ENCODE measurements at places on chromosomes 1 and 21.

DNA sequence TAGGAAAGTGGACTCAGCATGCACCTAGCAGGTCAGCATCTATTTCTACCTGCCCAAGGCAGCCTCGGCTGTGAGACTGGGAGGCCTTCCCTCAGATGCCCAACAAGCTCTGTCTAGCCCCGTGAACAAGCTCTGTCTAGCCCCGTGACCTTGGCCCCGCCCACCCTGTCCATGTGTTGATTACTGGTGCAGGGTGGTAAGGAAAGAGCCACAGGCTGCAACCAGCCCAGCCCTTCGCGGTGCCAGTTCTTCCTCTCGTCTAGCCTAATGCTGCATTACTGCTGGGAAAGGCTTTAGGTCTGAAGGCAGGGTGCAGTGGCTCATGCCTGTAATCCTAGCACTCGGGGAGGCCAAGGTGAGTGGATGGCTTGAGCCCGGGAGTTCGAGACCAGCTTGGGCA is 2.2 kb downstream of the GPR153 start:
- DNase-seq, result no peak

GRCh38 chr21:26404288-26404687 is 168.8 kb downstream of the CYYR1 start:
- DNase-seq, result no peak

DNA sequence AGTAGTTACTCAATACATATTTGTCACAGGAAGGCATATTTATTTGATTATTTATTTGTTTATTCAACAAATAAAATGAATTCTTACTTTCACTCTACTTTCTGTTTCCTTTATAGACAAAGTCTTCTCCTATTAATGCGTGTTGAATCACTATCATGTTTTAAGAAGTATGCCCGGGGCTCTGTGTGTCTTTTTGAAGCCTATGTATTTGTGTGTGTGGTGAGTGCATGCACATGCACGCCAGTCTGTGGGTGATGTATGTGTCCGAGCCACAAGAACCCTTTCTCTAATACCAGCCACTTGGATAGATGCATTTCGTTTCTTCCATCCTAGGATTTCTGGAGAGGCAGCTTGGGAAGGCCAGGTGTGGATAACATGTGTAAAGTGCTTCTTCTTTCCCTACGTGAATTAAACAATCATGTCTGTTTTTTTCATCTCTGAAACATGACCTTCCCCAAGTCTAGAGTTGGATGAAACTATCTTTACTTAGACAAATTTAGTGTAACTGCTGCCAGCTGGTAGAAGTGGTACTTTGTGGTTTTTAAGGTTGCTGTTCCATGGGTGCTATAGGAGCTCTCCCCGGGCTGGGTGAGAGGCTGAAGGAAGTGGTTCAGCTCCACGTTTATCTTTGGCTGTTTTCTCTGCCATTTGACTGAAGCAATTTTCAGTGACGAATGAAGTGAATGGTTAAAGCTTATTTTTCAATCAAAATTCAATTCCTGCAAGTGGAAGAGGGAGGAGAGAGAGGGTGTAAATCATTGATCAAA is 46.8 kb upstream of the PPM1J start:
- no peak for DNase-seq

GRCh38 chr1:183578856-183579255 is 11.4 kb downstream of the NCF2 start:
- no peak for DNase-seq

- no peak for DNase-seq
These were observed 1.7 kb upstream of the TMEM61 start for GRCh38 chr1:54978528-54979326.

- DNase-seq, result no peak
These were observed at the start of gene NR5A2 for GRCh38 chr1:200027264-200027823. Gene NR5A2, plus strand, starts transcription at chr1:200027710. Its CDS starts 138 bp downstream, at chr1:200027848.

DNA sequence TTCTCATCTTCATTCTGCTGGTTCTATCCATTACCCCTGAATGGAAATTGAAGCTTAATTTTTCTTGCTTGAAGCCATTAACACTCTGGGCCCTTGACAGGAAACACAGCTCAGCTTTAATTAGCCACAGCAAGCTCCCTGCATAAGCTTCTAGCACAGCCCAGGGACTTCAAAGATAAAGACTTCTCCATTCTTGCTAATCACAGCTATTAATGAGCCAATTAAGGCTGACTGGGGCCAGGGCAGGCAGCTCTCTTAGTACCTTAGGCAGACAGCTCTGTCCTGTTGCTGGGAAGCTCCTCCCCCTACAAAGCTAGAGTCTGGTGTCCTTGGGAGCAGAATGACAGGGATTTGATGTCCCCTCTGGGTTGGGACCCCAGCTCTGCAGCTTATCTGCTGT is 27.9 kb upstream of the TRABD2B start:
- peak; percentile 39 for DNase-seq

GRCh38 chr1:182244451-182244850 is 147.1 kb downstream of the GLUL start:
- DNase-seq, result no peak

- no peak for DNase-seq
These were observed 34.7 kb upstream of the L1TD1 start for GRCh38 chr1:62159940-62160348.

GRCh38 chr1:198969981-198970380 is 331.1 kb downstream of the PTPRC start:
- no peak for DNase-seq

GRCh38 chr1:118783095-118783758 is 204.9 kb downstream of the TBX15 start:
- DNase-seq, result no peak

GRCh38 chr1:64940025-64940424 is 26.3 kb downstream of the JAK1 start:
- no peak for DNase-seq

GRCh38 chr1:18072066-18072465 is 35.5 kb upstream of the IGSF21 start:
- no peak for DNase-seq

DNA sequence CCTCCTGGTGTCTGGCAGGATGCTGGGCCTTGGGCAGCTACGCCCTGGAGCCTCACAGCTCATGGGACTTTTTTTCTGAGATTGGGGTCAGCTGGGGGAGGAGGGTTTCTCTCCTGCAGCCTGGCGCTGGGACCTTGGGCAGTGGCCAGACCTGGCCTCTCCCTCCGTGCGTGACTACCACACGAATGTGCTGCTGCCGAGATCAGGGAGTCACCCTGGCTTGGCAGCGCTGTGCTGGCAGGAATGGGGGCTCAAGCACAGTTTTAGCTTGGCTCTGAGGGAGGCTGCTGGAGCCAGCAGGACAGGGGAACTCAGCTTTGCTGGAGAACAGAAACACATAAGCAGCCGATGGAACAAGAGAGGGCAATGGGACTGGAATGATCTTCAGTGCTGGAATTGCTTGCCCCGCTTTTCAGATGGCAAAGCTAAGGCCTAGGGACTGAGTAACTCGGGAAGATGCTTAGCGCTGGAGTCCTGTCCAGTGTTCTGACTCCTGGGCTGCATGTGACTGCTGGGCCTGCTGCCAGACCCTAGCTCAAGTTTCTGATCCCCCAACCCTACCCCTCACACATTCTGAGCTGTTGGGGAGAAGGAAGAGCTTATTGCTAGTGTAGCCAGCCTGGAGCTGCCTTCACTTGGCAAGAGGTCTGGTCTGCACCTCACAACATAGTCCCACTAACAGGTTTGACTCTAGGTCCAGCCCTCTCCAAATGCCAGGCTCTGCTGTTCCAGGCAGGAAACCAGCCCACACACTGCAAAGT is 69.9 kb downstream of the NAV1 start:
- DNase-seq, result no peak

DNA sequence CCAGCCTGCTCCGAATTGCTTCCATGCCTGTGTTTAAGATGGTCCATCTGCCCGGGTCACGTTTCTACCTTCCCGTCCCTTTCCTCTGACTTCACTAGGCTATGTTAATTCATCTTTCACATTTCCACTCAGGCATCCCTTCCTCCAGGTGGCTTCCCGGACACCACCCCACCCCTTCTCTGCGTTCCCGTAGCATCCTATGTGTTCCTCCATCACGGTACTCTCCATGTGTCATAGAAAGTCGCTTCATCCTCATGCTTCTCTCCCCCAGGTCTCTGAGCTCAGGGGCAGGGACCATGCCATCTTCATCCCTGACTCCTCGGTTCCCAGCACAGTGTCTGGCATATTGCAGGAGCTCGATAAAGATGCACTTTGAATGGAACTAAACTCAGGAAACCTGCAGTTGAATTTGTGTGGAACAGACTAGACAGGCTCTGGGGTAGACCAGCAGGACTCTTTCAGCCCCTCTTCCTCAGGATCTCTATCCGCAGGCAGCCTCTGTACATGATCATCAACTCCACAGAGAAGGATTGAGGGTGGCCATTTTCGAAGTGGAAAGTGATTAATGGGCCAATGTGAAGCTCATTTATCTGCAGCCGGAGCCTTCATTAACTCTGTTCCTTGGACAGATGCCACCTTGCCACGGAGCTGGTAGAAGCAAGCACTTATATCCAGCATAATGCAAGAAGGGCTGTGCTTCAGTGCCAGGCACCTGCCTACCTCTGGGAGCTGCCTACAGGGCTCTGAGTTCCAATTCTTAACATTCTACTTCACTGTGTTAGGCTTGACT is 9.1 kb downstream of the C1orf226 start:
- no peak for DNase-seq

DNA sequence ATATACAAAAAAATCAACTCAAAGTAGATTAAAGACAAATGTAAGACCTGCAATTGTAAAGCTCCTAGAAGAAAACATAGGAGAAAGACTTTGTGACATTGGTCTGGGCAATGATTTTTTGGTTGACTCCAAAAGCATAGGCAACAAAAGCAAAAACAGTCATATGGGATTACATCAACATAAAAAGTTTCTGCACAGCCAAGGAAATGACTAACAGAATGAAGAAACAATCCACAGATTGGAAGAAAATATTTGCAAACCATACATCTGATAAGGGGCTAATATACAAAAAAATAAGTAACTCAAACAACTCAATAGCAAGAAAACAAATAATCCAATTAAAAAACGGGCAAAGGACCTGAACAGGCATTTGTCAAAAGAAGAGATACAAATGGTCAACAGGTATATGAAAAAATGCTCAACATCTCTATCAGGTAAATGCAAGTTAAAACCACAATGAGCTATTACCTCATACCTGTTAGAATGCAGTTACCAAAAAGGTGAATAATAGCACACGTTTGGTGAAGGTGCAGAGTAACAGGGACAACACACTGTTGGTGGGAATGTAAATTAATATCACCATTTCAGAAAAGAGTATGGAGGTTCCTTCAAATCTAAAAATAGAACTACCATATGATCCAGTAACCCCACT is 173.7 kb upstream of the COA6 start:
- DNase-seq, result no peak

- peak; percentile 67 for DNase-seq
These were observed 9.6 kb downstream of the PTPRU start for GRCh38 chr1:29245876-29246275.

GRCh38 chr1:230766318-230766717 is 19.1 kb downstream of the CAPN9 start:
- DNase-seq, result no peak

DNA sequence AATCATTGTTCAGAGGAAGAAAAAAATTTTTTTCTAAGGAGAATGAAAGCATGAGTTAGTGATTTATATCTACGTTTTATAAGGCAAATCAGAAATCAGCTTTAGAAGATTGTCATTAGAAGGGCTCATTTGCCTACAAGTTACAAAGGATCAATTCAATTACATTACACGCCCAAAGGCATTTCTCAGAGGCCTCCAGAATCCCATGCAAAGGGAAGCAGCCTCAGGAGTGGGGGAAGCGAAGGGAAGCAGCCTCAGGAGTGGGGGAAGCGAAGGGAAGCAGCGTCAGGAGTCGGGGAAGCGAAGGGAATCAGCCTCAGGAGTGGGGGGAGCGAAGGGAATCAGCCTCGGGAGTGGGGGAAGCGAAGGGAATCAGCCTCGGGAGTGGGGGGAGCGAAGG is 206.2 kb downstream of the GREM2 start:
- no peak for DNase-seq
